ENCODE measurements at places on chromosomes 1 and 21.

DNA sequence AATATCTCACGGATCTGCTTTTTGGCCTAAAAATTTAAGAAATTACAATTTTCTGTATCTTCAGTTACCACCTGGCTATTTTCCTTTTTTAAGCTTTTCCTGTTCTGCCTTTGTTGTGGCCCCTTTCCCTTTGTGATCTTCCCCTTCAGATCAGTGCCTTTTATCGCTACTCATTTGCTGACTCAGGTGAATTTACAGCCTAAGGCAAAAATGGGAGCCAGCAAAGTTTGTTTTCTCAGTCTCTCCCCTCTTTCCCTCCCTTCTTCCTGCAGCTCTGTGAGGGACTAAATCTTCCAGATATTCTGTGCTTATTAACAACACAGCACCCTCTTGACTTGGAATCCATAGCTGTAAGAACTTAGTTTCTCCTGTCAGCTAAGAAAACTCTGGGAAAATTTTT, 5.3 kb upstream of the PRRC2C start:
- DNase-seq, result no peak

DNA sequence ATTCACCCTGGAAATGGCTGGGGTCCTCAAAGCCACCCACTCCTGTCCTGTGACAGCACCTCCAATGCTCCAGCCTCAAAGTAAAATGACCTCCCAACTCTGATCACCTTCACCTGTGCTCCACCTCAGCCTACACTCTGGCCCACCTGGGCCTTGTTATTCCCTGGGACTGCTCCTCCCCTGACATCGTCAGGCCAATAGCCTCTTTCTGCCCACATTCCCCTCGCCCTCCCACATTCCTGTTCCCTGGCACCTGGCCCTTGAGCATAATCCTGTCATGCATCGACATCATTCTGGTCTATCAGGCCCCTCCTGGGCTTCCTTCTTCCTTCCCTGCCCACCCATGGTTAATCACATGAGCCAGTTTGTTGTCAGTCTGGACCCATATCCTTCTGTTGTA, 13.2 kb upstream of the BCAR3 start:
- DNase-seq, result peak; percentile 39

DNA sequence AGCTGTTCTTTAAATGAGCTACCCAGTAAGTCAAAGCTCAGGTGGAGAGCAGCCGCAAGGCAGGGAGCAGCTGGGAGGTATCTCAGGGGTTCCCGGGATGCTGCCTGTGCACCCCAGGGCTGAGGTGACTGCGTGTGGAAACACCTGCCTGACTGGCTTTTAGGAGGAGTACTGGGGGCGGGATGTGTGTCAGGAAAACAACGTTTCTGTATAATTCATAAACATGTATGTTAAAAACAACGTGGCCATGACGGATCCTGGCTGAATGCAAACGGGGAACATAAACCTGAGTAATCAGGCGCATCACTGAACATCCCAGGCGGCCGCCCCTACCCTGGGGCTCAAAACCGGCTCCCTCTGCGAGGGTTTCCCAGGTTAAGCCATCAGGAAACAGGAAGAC, 1.5 kb downstream of the C1orf159 start:
- no peak for DNase-seq

DNA sequence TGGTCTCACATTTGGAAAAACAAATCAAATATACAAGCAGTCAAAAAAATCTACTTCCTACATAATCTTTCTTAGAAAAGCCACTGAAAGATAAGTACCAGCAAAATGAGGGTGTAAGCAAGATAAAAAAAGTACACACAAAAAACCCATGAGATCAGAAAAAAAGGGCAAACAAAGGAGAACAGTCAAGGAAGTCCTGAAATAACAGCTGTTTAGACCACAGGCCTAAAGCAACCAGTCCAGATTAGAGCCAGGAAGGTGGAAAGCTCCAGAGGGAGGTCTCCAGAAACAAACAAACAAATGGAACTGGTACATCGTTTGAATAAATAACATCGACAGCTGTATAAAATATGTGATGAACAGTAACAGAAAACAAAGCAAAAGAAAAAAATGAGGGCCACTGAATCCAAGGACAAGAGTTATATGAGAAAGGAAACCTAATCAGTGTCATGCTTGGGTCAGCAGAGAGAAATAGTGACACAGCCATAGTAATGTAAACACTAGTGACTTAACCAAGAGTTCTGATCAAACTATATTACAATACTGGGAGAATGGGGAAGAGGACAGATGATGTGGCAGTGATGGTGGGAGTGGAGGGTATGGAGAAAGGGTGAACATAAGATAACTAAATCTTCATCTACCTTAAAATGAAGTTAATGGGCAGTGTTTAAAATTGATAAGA, 67.5 kb downstream of the NVL start:
- DNase-seq, result no peak

DNA sequence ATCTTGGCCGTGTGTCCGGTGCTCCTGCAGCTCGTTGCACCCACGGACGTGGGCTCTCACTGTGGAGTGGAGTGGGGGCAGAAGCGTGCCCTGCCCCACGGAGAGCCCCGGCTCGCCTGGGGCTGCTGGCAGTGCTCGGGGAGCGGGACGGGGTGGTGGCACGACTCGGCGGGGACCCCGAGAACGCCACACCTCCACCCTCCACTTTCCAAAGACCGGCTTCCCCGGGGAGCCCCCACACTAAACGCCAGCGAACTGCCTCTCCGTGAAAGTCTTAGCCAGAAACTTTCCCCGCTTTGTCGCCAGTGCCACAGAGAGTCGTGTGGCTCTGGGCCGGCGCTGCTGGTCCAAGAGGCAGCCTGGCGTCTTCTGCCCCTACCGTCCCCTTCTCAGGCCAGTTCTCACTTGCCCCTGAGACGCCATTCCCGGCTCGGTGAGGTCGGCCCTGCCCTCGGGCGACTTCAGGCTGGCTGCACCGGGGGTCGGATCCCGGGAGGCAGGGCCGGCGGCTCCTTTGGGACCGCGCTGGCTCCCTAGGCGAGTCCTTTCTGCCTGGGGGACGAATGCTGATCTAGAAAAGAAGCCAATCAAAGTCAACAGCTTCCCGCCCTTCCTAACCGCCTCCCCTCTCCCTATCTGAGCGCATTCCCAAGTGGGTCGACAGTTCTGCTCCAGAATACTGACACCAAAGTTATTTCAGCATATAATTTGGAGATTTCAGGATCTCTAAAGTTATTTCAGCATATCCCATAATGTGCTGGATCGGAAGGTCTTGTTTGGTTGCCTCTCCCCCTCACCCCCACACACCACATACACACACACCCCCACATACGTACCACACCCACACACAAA, 2.6 kb upstream of the SAMD13 start:
- peak; percentile 43 for DNase-seq

- no peak for DNase-seq
Observed at GRCh38 chr1:152170287-152170905, 11.4 kb upstream of the RPTN start.

- no peak for DNase-seq
Observed at GRCh38 chr1:23593556-23594148, 34.4 kb upstream of the ID3 start.

DNA sequence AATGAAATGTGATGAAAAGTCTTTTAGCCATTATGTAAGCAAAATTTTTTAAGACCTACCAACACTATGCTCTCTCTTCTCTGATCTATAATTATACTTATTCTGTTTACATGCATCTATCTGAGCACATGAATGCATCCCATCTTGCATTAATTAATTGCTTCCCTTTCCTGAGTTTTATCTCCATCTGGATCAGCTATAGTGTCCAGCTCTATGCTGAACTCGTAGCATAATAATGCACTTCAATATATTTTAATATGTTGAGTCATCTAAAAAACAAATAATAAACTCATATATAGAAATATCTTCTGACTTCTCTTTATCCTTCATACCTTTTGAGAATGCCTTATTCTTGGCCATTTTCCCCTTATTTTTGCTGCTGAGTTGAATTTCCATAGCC, 1097.8 kb downstream of the TTLL7 start:
- no peak for DNase-seq

GRCh38 chr1:234186037-234186688, 187.1 kb upstream of the COA6 start:
- DNase-seq, result no peak

DNA sequence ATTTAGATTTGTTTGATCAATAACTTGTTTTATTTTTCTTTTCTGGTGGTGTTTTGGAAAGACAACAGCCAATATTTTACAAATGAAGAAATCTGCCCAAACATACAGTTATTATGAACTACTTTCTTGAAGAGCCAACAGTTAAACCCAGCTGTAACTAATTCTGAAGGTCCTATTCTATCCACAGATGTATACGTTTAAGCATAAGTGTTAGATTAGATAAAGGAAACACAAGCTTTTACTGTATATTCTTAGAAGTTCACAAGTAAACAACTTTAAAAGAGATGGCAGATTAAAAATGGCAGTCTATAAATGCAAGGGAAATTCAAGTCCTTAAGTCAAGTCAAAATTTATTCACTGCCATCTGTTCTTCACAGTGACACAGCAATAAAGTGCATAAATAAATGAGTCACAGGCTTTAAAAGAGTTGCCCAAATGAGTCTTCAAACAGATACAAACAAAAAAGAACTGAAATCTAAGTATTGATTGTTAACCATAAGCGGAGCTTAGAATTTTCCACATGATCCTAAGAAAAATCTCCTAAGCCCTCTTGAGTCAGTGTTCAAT, 49.9 kb upstream of the KCNH1 start:
- DNase-seq, result no peak

- peak; percentile 29 for DNase-seq
Observed at GRCh38 chr1:180312926-180313325, 82.9 kb downstream of the LHX4 start.

DNA sequence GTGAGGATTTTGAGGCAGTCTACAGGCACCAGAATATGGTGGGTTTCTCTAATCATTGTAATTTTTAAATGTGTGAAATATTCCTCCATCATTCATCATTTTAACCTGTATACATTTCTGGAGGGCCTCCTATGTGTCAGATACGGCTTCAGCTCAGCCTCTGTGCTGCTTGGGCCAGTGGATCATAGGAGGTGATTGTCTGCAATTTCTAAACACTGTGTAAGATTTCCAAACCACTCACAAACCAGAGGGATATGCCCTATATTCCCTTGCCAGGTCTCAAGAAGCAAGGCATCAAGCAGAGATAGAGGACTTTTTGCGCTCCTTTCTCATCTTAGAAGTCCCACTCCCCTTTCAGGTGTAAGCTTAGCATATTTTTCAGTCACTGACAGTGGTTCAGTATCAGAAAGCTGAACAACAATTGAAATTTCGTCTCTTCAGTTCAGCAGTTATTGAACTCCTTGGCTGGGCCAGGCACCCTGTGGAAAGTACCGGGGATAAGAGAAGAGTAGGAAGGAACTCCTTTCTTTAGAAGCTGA, 190.9 kb downstream of the NFIA start:
- no peak for DNase-seq

DNA sequence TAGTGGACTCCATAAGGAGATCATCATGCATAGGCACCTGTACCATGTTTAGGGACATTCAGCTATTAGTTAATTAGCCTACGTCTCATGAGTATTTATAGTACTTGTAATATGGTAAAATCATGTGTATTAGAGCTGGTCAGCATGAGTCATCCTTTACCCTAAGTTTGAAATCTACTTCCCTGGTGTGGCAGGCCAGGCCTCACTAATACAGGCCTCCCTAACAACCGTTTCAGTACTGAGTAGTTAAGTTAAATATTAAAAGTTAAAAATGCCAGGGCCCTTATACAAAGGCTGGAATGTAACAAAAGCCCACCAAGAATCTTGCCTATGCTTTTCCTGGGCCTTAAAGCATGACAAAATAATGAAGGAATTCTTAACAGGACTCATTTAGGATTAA, 356.3 kb upstream of the DPYD start:
- DNase-seq, result peak; percentile 63

DNA sequence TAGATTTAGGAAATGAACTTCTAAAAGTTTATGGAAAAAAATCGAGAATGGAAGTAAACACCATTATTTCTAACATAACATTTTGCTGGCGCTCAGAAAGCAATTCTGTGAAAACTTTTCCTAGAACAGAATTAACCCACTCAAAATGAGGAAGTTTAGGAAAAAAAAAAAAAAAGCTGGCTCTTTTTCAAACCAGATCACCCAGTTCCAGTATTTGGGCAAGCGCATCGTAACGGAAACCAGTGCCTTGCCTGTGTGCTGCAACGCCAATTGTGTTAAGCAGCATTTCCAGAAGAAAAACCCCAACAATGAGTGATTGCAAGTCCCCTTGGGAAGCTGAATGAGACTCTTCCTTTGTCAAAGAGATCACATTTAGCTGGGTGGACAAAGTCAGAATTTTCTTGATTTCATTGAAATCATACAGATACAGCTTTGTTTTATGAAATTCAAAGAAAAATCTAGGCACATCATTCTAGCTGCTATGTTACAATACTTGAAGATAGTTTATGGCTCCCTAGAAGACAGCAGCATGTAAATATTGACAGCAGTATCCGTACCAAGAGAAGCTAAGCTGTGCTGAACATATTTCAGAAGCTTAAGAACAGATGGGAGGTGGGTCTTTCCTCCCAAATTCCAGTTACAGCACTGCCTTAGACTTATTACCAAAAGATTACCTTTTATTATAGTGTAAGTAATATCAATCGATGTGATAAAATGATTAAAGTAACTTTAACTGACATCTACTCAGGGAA, 113.4 kb downstream of the ERG start:
- DNase-seq, result no peak

- DNase-seq, result peak; percentile 51
Observed at GRCh38 chr1:229757226-229757625, 131.2 kb downstream of the URB2 start.

GRCh38 chr1:25945761-25946160, 39.5 kb upstream of the STMN1 start:
- no peak for DNase-seq

DNA sequence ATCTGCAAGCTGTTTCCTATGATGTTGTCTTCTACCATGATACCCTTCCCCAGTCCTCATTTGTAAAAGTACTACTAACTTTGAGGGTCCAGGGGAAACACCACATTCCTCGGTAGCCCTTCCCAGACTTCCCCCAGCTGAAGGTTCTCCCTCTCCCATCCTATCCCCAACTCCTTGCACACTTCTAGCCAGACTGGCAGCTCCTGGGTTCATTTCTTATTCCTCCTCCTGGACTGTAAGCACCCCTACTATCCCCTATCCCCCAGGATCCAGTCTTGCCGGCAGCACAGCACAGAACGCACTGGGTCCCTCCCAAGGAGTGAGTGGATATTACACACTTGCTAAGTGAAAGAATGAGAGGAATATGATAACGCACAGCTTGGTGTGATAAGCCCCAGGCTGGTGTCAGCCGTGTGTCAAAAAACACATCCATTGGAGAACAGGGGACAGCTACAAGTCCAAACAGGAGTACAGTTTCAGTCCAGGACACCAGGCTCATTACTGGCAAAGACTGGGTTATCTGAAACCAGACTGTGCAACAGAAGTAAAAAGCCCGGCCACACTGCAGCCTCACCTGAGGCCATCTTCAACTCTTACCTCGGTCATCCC, 100.2 kb downstream of the SSBP3 start:
- DNase-seq, result no peak
